SHP77 (cell line): ENCODE measurements at places on chromosomes 1 and 21.
A peak's percentile ranks its signal among the peaks of the same experiment; 100 is the strongest.

DNA sequence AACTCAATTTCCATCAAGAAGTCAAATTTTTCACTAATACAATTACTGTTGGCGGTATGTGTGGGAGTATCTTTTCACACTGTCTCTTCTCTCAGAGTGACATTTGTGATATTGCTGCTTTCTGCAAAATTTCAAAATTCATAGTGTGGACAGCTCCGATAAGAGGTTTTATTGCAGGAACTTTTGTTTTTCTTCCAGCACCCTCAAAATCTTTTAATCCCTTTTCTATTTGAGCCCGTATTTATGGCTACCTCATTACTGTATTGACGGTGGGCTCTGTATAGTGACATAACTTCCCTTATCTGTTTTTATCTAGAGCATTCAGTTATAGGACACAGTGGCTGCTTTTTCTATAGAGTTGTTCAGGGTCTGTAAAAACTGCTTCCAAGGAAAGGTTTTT lies 794.4 kb upstream of the TMPRSS15 start:
- no peak for DNase-seq

DNA sequence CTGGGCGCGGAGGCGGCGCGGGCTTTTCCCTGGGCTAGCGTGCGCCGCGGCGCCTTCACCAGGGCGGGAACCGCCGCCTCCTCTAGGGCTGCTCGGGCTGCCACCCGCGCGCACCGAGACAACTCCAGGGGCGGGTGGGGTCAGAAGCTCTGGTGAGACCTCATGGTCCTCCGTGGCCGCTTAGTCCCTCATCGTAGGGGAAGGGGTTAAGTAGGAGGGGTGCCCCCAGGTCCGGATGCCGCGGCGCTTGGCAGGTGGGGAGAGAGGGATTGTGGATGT lies 559 bp downstream of the SERTAD4 start:
- DNase-seq = no peak

DNA sequence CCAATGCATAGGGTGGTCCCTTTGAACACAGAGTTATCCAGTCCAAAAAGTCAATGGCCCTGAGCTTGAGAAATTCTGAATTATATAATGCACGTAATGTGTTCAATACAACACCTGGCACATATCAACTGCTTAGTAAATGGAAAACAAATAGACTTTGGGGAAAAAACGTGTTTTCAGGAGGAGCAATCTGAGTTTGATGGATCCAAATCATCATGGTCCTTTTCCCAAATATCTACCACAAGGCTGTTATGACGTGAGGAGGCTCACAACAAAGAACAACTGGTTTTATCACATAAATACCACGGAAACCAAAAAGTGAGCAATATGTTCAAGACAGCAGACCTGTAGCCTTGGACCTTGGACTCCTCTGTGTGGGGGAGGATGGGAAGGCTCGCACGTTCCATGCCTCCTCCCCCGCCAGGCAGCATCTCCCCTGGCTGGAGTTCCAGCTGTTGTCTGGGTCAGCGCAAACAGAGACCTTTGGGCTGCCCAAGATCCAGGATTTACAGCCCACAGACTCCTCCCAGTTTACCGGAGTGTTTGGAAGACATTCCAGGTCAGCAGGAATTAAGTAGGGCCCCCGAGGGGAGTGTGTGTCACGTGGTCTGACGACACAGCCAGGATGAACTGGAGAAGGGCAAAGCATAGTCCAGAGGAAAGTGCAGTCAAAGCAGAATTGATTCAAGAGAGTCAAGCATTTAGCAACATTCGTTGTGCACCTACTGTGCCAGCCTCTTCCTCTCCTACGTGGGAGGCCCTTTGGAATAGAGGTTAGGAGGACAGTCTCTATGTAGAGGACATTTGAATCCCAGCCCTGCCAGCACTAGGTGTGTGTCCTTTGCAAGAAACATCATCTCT lies 32.2 kb upstream of the MED18 start:
- peak; percentile 29 for DNase-seq

DNA sequence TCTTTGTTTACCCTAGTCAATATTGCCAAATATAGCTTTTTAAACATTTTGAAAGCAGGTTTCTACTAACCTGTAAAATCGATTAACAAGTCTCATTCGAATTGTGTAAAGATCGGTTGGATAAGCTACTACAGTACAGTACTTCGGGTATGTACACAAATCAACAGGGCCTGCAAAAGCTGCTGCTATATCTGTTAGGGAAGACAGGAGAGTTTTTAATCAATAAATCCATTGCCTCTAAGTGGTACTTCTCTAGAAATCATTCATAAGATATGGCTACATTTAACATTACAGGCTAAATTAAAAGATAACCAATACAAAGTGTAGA lies 34.8 kb upstream of the PSMG1 start:
- no peak for DNase-seq

DNA sequence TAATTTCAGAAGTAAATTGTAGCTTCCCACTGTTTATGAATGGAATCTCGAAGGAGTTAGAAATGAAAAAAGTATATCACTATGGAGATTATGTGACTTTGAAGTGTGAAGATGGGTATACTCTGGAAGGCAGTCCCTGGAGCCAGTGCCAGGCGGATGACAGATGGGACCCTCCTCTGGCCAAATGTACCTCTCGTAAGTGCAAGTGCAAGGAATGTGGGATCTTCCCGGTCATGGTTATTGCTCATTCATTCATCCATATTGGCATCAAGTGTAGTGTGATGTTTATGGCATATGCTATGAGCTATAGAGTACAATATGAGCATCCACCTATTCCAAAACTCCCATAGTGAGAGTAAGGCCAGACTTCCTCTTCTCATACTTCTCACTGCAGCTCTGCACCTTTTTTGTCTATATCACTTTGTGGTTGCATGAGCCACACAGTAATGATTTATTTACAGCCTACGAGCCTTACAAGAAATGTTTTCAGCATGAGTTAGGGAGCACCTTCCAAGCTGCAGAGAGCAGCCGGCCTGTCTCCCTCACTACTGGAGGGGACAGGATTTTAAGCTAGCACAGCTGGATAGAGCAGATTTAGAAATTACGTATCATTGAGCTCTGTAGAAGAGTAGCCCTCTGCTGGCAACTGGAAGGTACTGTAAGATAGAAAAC lies 24.9 kb upstream of the CR1L start:
- peak; percentile 51 for DNase-seq

GRCh38 chr1:48498096-48498791 lies 26.2 kb upstream of the SPATA6 start:
- peak; percentile 45 for DNase-seq

DNA sequence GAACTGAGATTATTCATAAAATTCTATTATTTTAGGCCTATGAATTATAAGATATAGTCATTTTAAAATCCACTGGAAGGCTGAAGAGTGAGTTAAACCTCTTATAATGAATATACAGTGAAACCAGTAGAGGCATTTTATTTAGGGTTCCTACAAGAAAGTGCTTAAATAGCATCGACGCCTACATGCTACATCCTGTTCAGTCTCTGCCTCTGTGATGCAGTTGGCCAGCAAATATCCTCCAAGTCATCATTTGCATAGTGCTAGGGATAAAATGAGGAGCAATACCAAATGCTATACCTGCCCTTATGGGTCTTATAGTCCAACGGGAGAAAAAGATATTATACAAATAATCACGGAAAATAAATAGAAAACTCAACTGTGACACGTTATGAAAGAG lies 59.6 kb downstream of the EDEM3 start:
- no peak for DNase-seq

GRCh38 chr21:42424914-42425541 lies 21.3 kb downstream of the UBASH3A start:
- no peak for DNase-seq

DNA sequence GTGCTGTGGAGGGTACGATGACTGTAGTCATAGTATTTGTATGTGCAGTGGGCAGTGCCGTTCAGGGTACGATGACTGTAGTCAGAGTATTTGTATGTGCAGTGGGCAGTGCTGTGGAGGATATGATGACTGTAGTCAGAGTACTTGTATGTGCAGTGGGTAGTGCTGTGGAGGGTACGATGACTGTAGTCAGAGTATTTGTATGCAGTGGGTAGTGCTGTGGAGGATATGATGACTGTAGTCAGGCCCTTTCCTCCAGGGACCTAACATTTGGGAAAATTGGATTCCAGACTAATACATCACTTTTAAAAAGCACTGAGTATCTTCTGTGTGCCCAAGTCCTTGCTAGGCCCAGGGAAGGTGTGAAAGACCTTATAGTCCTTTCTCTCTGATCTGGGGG lies 2.9 kb downstream of the ZNF672 start:
- DNase-seq = no peak

GRCh38 chr1:215032911-215033526 lies 49.5 kb upstream of the KCNK2 start:
- DNase-seq = no peak

DNA sequence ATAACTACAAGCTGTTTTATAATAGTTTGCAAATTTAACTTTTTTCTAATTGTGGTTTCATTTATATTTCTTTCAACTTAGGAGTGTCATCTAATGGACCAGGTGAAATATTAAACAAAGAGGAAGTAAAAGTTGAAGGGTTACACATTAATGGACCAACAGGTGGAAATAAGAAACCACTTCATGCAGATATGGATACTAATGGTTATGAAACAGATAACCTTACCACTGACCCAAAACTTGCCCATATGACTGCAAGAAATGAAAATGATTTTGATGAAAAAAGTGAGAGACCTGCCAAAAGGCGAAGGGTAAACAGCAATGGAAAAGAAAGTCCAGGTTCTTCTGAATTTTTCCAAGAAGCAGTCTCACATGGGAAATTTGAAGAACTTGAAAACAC lies 59.7 kb downstream of the MIER1 start:
- DNase-seq = no peak

DNA sequence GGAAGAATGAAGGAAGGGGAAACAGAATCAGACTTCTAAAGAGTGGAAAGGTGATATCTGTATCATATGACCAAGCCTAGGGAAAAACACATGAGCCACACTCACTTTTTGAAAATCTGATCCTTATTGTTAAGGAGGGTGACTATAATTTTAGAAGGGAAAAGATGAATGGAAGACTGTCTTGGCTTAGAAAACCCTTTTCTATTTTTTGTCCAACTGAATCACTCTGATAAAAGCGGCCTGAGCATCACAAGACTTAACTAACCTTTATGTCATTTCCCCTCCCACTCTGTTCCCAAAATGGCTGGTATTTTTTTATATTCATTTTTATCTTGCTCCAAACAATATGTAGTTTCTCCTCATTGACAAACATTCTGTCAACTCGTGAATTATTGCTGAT lies 169.8 kb downstream of the C1orf21 start:
- no peak for DNase-seq

GRCh38 chr1:211019266-211019665 lies 114.7 kb downstream of the KCNH1 start:
- no peak for DNase-seq

DNA sequence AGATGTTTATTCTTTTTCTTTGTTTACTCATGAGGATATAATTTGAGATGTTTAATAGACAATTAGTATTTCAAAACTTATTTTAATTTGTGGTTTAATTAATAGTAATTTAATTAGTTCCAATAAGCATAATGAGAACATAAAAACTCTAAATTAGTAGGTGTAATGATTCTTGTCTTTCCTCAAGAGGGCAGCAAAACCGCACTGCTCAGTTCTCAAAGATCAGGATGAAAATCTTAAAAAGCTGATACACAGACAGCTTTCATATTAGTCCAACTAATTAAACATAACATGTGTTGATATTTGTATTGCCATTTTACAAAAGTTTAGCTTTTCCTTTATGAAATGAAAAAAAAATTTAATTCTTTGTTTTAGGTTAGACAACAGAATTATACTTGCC lies 106.7 kb upstream of the C21orf91 start:
- no peak for DNase-seq
